MG63 (cell line): ENCODE measurements at places on chromosomes 5 and 9. TPM values are rescaled to one million over a fixed set of nuclear protein-coding genes. Genes with fewer than 3 reads are reported as not detected.

DNA sequence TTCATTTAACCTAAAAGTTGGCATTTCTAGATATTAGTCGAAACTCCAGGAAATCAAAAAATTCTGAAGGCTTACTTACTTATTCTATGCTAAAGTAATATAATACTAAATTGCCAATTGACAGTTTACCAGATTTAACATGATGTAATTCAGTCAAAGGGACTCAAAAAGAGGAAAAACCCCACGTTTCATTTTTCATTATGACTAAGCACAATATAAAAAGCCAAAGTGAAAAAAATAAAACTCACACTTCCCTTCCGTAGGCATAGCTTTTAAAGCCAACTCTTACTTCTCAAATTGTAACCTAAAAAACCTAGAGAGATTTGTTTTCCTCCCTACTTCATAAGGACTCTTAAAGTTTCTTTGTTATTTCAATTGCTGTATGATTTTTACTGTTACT is 146.6 kb downstream of the RAPGEF6 start:
- DNase-seq = no peak

- no peak for DNase-seq
These were observed 15.4 kb upstream of the B4GALT1 start for GRCh38 chr9:33182519-33182918.

GRCh38 chr9:123662057-123662776 is 267.7 kb downstream of the DENND1A start:
- DNase-seq = no peak

DNA sequence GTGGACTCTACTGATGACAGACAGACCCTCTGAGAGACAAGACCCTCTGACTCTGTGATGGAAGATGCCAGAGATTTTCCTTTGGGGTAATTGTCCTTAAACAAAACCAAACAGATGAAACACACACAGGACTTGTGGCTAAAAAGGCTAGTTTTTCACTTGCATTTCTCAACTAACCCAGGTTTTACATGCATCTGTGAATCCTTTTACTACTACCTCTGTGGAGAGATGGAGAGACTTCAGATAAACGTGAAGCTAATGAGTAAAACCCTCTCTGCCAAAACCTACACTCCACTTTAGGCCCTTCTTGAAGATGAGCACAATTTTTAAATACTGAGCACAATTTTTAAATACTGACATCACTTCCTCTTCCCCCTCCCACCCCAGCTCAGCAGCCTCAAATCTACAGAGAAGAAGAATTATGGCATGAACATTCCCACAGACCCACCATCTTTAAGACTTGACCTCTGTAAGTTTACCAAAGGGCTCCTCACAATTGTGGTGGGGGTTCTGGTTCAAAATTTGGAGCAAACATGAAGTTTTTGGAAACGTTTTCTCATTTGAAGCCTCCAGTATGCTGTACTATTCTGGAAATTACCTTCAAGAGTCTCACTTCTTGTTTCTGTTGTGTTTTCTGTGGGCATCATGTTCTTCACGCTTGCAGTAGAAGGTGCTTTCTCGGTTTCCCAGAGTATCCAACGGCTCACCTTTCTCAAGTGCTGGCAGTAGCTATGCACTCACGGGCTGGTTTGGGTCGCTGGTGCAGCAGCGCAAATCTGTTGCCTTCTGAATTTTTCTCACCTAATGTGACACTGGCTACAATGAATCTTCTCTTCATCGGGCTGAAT is 42.7 kb downstream of the ACER2 start:
- DNase-seq = no peak

- no peak for DNase-seq
These were observed 63.3 kb downstream of the CAVIN4 start for GRCh38 chr9:100641166-100641565.

DNA sequence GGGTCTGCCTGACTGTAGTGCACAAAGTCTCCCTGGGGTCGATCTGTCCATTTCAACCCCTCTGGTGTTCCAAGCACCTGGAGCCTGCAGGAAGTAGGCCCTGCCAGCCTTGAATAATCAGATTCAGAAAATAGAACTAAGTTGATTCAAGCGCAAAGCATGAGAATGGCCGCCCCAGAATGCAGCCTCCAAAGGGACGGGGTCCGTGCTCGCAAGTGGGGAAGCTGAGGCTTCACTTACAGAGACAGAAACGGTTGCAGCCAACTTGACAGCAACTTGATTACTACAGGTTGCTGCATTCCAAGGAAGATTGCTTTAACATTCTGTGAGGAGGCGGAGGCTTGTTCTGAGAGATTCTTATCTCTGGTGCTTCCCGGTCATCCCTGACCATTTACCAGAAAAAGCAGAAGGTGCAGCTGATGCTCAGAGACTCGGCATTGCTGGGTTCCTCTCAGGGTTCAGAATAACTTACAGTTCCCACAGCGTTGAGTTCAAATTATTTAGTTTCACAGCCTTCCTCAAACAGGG is 14.9 kb upstream of the LRRC14B start:
- no peak for DNase-seq

- no peak for DNase-seq
These were observed 3.5 kb upstream of the WDR38 start for GRCh38 chr9:124849801-124850200.

DNA sequence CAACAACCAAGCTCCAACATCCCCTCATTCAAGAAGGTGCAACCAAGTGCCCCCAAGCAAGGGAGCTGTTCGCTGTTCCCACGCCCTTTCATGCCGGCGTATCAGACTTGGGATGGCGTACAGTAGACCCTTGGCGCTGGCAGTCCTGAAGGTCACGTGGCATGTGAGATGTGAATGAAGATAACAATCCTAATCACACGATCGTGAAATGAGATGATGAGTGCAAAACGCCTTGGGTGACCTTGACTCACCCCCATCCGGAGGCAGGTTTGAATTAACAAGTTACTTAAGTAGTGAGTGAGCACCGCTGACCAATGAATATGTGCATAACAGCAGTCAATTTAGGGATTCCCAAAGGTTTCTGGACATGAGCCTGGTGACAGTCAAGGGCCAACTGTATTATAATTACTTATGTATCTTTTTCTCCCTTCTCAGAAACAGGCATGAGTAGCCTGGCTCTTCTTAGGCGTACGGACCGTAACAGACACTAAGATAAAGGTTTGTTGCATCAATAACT is 150.2 kb downstream of the TTLL11 start:
- no peak for DNase-seq

UBE2QL1 gene
- not detected in 2 replicates for total RNA-seq

NR2F1 gene
- 73.0 and 76.3 TPM in 2 replicates for total RNA-seq

DNA sequence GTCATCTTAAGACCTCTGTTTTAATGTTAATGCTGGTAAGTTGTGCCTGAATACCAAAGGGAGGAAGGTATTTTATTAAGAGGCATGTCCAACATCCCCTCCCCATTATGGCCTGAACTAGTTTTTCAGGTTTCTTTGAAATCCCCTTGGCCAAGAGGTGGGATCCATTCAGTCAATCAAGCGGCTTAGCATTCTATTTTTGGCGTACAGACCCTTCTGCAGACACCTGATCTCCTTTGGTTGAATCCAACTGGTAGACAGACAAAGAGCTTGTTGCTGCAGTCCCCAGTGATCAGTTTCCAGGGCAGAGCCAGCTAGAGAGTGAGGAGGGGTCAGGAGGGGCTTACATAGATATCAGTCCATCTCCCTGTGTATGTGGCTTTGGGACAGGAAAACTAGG is 7.9 kb upstream of the KCNMB1 start:
- DNase-seq = no peak

DNA sequence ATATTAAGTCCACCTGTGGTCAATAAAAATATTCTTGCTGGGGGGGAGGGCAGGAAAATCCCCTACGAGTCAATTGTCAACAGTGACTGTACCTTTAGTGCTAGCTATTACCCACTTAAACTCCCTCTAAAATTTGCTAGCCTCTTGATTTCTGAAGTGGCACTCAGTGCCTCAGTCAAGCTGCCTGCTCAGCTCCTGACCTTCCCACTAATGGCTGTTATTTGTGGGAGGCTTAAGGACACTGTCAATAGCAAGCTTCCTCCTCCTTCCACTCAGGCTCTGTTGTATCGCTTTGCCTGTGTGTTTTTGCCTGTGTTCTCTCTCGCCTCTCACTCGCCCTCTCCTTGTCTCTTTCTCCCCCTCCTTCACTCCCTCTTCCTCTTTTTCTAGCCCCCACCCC is 140.8 kb downstream of the BNC2 start:
- no peak for DNase-seq

DNA sequence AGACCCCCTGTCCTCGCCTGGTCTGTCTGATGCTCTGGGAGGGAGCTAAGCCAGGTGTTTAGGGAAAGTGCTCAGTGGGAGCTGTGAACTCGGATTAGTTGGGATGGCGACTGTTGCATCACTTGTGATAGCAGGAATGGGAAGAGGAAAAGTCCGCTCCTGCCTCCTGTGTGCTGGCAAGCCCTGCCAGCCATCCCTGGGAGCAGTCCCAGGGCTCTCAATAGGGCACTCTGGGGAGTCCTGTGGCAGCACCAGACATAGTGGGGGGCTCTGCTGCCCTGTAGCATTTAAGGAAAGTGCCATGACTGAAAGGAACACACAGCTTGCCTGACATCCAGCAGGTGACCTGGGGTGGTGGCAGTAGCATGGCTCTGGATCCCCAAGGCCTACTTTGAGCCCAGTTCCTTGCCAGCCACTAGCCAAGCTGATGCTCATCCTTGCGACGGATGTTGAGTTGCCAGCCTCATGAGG is 81.5 kb downstream of the AMBP start:
- DNase-seq = no peak

DNA sequence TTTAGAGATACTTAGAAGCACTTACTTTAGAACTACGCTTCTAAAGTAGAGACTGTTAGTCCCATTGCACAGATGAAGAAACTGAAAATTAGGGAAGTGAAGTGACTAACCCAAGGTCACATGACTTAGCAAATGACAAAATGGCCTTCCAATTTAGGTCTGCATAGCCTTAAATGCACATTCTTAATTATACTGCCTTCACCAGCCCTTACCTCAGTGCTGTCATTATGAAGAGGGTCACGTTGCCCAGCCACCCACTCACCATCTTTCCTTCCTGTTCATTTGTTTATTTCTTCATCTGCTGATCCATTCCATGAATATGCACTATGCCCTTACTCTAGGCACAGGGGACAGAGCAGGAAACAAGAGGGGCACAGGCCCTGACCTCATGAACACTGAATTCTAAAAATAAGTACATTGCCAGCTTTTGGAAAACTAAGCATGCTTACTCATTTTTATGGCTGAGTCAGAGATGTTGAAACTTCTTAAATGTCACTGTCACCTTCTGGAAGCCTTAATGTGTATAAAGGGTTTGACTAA is 8.6 kb downstream of the HAVCR2 start:
- peak; percentile 43 for DNase-seq

- no peak for DNase-seq
These were observed 19.0 kb upstream of the SMARCA2 start for GRCh38 chr9:1996156-1996555.

DNA sequence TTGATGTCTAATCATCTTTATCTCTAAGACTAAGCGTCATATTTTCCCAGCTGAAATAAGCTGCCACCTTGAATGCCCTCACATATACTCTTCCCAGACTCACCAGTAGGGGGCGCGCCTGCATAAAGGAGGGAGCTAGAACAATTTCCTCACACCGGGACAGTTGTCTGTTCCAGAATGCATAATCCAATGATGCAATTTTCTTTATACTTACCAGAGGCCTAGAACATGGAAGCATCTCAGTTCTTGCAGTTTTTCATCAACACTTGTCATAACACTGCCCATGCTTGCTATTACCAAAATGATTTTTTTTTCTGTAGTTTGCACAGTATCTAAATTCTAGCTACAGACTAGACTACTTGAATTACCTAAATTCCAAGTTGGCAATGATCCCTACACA is 203.9 kb downstream of the FRMD3 start:
- peak; percentile 39 for DNase-seq

DNA sequence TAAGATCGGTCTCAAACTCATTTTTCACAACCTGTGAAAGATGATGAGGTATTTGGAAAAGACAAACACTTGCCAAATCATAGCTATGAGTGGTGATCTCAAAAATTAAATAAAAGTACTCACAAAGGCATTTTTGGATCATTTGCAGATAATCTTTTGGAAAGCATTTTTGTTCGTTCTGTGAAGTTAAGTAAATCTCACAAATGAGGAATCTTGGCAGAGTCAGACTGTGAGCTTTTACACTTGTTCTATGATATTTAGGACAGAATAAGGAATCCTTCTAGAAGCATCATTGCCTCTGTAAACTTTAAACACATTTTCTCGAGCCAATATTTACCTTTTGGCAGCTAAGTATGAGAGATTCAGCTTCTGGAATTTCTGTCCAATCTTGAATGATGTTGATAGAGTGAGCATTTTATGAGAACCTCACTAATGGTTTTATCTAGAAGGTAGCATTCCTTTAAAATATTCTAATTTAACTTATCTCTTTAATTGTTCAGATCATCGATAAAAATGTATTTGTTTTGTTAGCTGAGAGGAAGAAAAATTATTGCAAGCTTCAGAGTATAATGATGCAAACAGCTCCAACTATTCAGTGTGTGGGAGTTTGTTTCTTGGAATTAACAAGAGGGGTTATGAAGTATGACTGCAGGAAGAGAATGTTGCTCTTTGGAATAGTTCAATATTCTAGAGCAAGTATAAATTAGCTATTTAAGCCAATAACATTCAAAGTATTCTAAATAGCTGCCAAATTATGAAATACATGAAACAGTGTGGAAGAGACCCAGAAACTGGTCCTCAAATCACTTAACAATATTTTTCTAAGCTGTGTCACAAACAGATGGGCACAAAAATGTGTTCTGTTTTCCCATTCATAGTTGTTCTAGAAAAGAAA is 48.6 kb upstream of the SLCO6A1 start:
- DNase-seq = no peak

- DNase-seq = no peak
These were observed 6.5 kb downstream of the CYSTM1 start for GRCh38 chr5:140181525-140181924.

DNA sequence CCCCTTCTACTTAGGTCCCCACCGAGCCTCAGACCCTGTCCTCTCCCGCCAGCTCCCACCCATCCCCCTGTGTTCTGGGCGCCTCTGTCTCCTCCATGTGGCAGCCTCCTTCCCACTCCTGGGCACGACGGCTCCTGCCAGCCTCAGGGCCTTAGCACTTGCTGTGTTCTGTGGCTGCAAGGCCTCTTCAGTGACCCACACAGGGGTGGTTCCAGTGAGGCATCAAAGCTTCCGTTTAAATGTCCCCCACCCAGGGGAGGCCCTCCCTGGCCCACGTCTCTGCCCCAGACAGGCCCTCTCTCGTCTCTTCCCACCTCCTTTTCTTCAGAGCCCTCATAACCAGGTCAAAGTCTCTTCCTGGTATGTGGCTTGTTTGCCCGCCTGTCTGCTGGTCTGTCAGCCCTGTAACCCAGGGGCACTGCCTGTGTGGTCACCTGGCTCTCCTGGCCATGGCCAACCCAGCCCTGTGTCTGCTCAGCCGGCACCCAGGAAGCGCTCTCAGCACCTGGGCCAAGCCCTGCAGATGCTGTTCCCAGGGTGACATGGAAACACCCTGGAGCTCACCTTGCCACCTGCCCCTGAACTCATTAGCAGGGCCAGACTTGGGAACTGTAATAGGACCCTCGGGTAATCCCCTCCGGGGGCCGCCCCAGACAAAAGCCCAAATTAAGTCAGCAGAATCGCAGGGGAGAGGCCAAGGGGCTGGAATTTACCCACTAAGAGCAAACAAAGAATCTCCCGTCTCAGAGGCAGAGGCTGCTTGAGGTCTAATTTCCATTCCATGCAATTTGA is 33.7 kb downstream of the LHX3 start:
- no peak for DNase-seq

FCN2 gene
- not detected in 2 replicates for total RNA-seq

GRCh38 chr5:109865637-109866036 is 175.9 kb downstream of the MAN2A1 start:
- peak; percentile 92 for DNase-seq

- no peak for DNase-seq
These were observed 797 bp downstream of the TOR2A start for GRCh38 chr9:127734247-127734746.

DAP gene
- 20.1 and 26.4 TPM in 2 replicates for total RNA-seq
